ENCODE measurements at places on chromosomes 6 and 20. TPM values are rescaled to one million over a fixed set of nuclear protein-coding genes. Genes with fewer than 3 reads are reported as not detected.

CTSA gene
- 63.7 TPM for total RNA-seq

MLIP gene
- 0.44 TPM for total RNA-seq

KHDC1L gene
- 2.2 TPM for total RNA-seq

LHFPL5 gene
- 1.7 TPM for total RNA-seq

HDGFL1 gene
- total RNA-seq = not detected

MUCL3 gene
- total RNA-seq = not detected

All from glutamatergic neuron (in vitro differentiated cells).